ENCODE measurements at places on chromosomes 16 and 17. TPM values are rescaled to one million over a fixed set of nuclear protein-coding genes. Genes with fewer than 3 reads are reported as not detected.

- no peak for DNase-seq
Observed at GRCh38 chr16:57740423-57741071, 5.0 kb downstream of the KATNB1 start.

DNA sequence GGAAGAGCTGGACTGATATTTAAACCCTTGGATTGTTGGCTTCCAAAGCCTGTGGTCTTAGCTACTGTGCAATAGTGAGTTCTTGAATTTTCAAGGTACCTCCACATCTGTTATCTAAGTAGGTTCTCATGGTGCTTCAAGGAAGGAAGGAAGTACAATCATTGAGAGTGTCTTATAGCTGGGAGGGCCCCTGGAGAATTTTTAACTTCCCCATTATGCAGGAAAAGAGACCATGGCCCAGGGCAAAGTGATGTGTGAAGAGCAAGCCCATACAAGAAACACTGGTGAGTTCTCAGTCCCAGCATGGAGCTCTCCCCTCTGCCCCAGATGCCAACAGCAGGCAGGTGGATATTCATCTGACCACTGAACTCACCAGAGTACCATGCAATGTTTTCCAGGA, 169.0 kb upstream of the IRX6 start:
- DNase-seq: no peak

- no peak for DNase-seq
Observed at GRCh38 chr16:4583906-4584305, 27.8 kb downstream of the C16orf96 start.

DNA sequence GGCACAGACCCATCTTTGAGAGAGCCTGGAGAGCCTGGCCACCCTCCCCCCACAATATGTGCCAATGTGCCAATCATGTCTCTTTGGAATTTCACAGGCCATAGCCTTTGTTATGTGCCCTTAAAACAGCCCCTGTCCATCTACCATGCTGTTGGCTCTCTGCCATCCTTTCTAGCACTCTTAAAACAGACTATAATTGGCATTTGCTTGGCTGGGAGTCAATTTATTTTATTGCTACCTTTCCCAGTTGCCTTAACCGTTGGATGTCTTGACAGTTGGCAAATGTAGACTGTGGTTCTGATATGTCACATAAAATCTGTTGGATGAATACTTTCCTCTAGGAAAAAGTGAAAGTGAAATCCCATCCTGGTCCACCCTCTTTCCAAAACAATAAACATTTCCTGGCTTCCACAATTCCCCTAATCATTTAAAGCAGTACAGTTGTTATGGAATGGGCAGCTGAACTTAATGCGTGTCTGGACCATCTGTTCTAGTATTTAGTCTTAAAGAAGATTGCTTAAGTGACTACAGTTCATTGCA, 394.0 kb downstream of the KCNJ2 start:
- no peak for DNase-seq

DNA sequence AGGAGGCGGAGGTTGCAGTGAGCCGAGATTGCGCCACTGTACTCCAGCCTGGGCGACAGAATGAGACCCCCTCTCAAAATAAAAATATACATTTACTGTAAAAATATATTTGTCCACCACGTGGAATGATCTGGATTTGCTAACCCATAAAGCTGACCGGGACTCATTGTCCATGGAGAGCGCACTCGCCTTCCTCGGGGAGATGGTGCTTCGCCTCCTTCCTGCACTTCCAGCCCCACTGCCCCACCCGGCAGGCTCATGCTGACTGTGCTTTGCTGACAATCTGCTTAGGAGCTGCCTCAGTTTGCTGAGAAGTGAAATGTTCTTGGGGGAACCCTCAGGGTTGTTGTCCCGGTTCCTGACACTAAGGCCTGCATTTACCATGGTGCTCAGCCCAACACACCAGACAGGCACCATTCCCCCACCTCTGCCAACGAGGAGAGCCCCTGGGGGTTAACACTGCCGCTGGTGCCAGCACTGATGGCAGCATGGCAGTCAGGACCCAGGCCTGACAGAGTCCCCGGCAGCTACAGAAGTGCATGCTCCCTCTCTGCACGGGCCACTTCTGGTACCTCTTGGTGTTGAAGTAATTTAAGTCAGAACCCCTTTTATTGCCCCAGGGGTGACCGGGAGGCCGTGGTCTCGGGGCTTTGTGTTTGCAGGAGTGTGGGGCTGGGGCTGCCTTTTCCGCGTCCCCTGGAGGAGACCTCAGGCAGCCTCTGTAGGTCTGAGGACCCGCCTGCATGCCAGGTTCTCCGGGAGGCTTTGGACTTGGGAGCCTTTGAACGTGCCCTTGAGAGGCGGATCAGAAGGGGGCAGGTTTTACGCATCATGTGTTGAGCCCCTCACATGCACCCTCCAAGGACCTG, 2.5 kb downstream of the NUBP2 start:
- DNase-seq: no peak

- no peak for DNase-seq
Observed at GRCh38 chr16:7088711-7089110, 243.9 kb upstream of the RBFOX1 start.

GRCh38 chr16:81204798-81205680, 33.5 kb upstream of the BCO1 start:
- peak; percentile 21 for DNase-seq

DNA sequence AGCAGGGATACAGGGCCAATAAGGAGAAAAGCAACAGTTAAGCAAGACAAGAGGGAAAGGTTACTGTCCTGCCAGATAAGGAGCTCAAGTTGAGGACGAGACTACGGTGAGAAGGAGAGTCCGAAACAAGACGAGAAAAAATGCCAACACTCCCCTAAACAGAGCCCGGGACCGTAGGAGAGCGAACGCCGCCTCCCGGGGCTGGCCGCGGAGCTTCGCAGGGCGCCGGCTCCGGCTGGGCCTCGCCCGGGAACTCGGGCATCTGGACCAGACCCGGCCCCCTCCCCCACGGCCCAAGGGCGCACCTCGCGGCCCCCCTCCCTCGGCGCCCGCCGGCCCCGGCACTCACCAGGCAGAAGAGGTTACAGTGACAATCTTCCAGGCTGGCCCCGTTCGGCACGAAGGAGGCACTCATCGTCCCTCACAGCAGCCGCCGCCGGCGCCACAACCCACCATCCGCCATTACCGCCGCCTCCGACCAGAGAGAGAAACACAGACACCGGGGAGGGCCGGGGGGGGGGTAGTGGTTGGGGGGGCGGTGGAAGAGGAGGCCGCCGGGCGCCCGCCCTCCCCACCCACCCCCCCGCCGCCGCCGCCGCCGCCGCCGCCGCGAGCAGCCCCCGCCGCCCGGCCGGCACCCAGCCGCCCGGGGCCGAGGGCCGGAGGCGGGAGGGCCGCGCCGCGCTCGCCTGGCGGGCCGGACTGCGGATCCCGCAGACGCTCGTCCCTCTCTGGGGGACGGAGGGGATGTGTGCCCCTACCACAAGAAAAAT, at the start of gene MED13:
TSS of gene MED13 (minus strand) at position 488 of the 773 bp plus-strand sequence. CDS start at position 415, 73 bp downstream.
- DNase-seq: peak; percentile 47

GRCh38 chr17:81076141-81076679, 41.3 kb downstream of the BAIAP2 start:
- DNase-seq: no peak

DNA sequence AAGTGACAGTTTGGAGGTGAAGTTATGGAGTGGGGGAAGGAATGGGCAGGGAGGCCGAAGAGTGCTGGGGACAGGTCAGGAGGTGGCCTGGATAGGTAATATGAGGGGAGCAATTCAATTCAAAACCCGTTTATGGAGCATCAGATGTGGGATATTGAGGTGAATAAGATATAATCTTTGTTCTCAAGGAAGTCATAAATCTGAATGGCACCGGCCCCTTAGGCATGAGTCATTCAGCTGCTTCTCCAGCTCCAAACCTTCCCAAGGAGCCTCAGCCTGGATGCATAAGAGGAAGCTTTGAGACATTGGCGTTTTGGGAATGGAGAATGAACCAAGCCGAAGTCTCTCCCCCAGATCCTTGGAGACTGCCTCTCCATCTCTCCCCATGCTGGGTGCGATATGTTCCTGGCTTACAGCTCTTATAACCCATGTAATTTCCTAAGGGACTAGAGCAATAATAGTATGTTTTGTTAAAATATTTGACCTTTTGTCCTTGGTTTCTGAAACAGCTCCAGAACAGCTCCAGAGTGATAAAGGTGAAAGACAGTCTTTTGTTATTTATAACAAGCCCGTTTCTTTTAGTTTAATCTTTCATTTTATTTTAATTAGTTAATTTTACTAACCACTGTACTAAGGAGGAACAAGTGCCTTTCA, 1.7 kb downstream of the TUBG2 start:
- DNase-seq: no peak

PLA2G10 gene
- 0.57 TPM for polyA plus RNA-seq

SLC5A11 gene
- 0.14 TPM for polyA plus RNA-seq

TBC1D3 gene
- polyA plus RNA-seq: not detected

GDPD1 gene
- polyA plus RNA-seq: 2.5 TPM
